ENCODE measurements at places on chromosomes 5 and 9. TPM values are rescaled to one million over a fixed set of nuclear protein-coding genes. Genes with fewer than 3 reads are reported as not detected.

DNA sequence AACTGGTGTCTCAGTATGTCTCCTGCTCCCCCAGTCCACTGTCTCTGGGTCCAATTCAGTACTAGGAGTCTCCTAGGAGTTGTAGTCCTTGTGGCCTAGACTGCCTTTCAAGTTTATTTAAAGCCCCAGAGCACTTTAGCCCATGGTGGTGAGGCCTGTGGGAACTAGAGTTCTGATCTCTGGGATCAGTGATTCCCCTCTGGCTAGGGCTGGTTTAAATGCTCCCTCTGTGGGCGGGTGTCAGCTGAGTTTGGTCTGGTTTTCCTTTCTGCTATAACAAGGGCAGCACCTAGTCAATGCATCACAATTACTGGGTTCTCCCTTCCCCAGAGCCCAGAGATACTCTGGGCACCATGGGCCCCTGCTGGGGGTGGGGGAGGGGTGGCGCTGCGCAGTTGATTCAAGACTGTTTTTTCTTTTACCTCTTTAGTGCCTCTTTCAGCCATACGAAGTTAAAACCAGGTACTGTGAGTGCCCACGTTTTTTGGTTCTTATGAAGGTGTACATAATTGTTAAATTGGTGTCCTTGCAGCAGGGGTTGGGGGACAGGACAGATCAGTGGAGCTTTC lies 9.3 kb upstream of the SLC36A3 start:
- DNase-seq: no peak

DNA sequence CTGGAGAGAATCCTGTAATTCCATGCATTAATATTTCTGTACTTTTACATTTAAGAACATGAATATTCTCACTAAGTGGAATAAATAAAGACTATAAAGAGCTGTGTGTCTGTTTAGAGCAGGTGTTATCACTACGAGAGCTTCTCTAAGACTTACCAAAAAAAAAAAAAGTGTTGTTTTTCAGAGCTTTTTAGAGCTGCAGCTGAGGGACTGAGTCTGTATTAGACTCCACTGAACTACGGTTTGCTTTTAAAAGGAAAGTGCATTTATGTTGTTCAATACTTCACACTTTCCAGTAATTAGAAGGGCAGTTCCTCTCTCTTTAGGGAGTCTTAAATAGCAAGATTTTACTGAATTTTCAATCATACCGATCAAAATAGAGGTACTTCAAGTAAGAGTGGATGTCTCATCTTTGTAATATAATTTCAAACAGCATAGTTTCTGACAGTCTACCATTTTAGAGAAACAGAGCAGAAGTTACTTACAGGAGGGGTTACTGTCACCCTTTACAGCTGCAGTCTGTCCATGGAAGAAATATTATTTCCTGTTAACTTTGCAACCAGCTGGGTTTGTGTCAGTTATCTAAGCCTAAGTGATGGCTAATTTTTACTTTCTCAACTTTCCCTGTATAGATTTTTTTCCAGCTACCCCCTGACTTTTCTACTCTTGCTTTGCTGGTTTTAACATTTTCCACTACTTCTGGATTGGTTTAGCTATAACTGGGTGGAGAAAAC lies 2.4 kb downstream of the SYK start:
- DNase-seq: peak; percentile 81

- no peak for DNase-seq
Measured at GRCh38 chr5:61020415-61020814, 75.4 kb downstream of the NDUFAF2 start.

DNA sequence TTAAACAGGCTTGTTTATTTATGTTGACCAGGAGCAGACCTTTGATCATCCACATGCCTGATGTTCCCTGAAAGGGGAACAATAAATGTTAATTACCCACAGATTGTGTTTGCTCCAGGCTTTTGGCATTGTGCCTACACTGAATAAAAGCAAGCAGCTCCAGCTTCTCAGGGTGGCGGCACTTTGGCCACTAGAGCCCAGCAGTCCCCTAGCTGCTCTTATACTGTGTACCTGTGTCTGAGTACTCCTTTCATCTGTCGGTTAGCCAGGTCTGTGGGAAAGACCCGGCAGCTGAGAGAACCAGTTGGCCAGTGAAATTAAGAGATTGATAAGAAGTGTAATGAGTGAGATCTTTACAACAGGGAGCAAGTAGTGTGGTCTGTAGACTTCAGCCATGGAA lies 254.8 kb upstream of the FTMT start:
- no peak for DNase-seq

PTGS1 gene
- total RNA-seq: 2.2 TPM

SLC6A19 gene
- not detected for total RNA-seq
